ENCODE measurements at places on chromosomes 11 and 22.

- DNase-seq = no peak
These were observed 35.6 kb downstream of the FBLN1 start for GRCh38 chr22:45538281-45538680.

GRCh38 chr11:103545551-103545950 lies 436.3 kb downstream of the DYNC2H1 start:
- no peak for DNase-seq

DNA sequence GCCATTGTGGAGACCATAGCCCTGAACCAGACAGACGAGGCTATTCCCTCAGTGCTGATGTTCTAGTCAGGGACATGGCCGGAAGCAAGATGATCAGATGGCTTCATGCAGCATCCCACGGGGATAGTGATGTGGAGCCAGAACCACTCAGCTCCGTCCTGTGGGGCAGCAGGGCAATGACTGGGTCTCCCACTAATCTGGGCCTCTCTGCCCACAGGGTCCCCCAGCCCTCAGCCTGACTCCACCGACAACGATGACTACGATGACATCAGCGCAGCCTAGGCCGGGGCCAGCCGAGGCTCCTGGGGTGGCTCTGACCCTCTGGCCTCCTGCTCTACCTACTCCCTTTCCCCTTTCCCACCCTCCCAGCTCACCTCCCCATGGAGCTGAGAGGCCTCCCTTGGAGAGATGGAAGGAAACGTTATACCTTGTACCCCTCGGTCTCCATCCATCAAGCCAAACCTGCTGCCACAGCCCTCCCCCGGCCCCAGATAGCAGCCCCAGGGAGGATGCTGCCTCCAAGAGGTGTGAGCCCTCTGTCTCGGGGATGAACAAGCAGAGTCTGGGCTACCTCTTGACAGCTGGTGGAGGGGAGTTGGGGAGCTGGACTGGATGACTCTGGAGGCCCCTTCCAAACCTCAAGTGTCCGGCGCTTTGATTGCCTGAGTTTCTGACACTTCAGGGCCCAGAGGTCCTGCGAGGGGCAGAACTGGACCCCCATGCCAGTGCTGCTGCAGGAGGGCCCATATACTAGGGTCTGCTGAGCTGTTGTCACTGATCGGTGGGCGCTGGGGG lies 47.8 kb downstream of the CD6 start:
- no peak for DNase-seq

DNA sequence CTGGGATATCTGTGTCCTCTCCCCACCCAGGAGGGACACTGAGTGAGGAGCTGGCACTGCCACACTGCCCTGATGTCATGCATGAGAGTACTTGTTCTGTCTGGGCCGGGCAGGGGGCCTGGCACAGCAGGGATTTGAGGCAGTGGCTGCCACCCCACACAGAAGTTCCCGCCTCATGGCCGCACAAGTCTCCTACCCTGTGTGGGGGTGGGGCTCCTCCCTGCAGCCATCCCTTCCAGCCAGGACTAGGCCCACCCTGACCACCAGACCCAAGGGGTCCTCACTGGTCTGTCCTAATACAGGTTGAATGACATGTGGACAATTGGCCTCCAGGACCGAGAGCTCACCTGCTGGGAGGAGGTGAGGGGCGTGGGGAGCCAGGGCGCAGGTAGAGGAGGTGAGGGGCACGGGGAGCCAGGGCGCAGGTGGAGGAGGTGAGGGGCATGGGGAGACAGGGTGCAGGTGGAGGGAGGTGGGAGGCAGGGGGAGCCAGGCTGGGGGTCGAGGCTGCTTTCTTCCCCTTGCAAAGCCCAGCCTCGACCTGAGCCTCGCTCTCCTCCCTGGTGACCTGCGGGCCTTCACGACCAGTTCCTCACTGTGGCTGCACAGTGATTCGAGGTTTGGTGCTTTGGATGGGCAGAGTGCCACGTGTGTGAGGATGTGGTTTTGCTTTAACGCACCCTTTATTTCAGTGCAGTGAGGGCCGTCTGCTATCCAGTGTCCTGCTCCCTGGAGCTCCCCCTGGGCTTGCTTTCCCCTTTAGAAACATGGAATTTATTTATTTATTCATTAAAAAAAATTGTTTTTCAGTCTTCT lies 7.4 kb downstream of the LZTR1 start:
- no peak for DNase-seq
